ENCODE measurements at places on chromosomes 11 and 22. TPM values are rescaled to one million over a fixed set of nuclear protein-coding genes. Genes with fewer than 3 reads are reported as not detected.
A peak's percentile ranks its signal among the peaks of the same experiment; 100 is the strongest.

- H3K4me1 ChIP-seq: peaks cover 55% of the 10 kb centered on the region
- no peaks in the 10 kb centered on the region for H3K27me3 ChIP-seq
- H3K36me3 ChIP-seq: no peaks in the 10 kb centered on the region
Measured at GRCh38 chr11:126355926-126356897, 726 bp downstream of the ST3GAL4 start.

DNA sequence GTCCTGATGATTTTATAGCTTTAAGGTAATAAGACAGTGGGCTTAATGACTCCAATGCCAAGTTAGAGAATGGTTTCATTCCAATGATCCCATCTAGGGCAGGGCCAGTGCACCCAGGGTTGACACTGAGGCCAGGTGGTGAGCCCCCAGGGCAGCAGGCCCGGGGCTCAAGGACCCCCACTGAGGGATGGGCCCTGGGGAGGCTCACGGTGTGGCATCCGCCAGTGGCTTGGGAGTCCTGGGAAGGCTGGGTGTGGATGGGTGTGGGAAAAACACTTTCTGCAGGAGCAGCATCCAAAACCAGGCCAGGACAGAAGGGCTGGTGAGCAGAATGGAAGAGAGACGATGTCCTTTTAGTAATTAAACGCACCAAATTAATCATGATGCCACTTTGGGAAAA is 626.3 kb downstream of the TBC1D22A start:
- no peaks in the 10 kb centered on the region for H3K36me3 ChIP-seq
- no peak overlapping the region for H3K27ac ChIP-seq
- H3K4me1 ChIP-seq: no peaks in the 10 kb centered on the region
- no peak overlapping the region for H3K4me3 ChIP-seq

GRCh38 chr11:120589376-120589775 is 77.8 kb downstream of the GRIK4 start:
- DNase-seq: no peak
- H3K4me3 ChIP-seq: no peak overlapping the region
- no peaks in the 10 kb centered on the region for H3K36me3 ChIP-seq
- peaks cover 29% of the 10 kb centered on the region for H3K27me3 ChIP-seq
- H3K4me1 ChIP-seq: no peaks in the 10 kb centered on the region

DNA sequence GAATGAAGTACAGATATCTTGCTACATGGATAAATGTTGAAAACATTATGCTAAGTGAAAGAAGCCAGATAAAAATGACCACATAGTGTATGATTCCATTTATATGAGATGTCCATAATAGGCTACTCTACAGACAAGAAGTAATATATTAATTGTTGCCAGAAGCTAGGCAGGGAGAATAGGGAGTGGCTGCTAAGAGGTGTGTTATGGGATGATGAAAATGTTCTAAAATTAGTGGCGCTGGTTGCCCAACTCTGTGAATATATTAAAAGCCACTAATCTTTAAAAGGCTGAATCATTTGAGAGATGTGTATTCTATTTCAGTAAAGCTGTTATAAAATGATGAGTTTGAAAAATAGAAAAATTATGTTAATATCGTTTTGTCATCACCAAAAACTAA is 144.4 kb downstream of the NCAM1 start:
- H3K4me3 ChIP-seq: no peak overlapping the region
- no peaks in the 10 kb centered on the region for H3K27me3 ChIP-seq
- H3K4me1 ChIP-seq: peaks cover 40% of the 10 kb centered on the region
- H3K36me3 ChIP-seq: peaks cover 2% of the 10 kb centered on the region
- H3K27ac ChIP-seq: no peak overlapping the region

GRCh38 chr11:74937696-74938475 is 11.0 kb downstream of the XRRA1 start:
- no peaks in the 10 kb centered on the region for H3K27me3 ChIP-seq
- H3K36me3 ChIP-seq: peaks cover 25% of the 10 kb centered on the region
- H3K4me1 ChIP-seq: no peaks in the 10 kb centered on the region

GRCh38 chr11:112216561-112217105 is 9.6 kb upstream of the PTS start:
- no peak overlapping the region for H3K4me3 ChIP-seq
- DNase-seq: no peak
- H3K4me1 ChIP-seq: peaks cover 14% of the 10 kb centered on the region
- peaks cover 17% of the 10 kb centered on the region for H3K36me3 ChIP-seq
- H3K27ac ChIP-seq: no peak overlapping the region

DNA sequence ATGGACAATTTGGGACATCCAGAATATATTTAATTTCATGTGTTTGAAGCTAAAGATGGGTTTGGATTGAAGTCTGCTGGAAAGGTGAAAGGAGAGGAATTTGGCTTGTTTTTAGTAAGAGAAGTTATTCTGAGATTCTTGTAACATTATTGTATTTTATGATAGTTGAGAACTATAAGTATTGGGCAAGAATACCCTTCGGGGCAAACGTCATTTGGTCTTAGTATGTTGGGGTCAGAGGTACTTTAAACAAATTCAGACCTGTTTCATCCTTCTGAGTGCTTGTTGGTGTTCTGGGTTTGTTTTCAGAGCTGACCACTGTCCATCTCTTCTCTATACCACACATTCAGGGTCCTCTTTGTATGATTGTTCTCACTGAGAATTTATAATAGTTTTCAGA is 19.5 kb downstream of the PANX1 start:
- peak overlapping the region; percentile 33 for H3K27ac ChIP-seq
- no peaks in the 10 kb centered on the region for H3K27me3 ChIP-seq
- no peak overlapping the region for H3K4me3 ChIP-seq
- DNase-seq: no peak
- H3K36me3 ChIP-seq: no peaks in the 10 kb centered on the region

- H3K4me3 ChIP-seq: no peak overlapping the region
- no peak overlapping the region for H3K27ac ChIP-seq
- no peak for DNase-seq
- peaks cover 4% of the 10 kb centered on the region for H3K4me1 ChIP-seq
Measured at GRCh38 chr22:49662681-49663080, 165.0 kb downstream of the BRD1 start.

- H3K36me3 ChIP-seq: no peaks in the 10 kb centered on the region
- peaks cover 30% of the 10 kb centered on the region for H3K4me1 ChIP-seq
- H3K4me3 ChIP-seq: no peak overlapping the region
- peak overlapping the region; percentile 17 for H3K27ac ChIP-seq
- DNase-seq: no peak
- H3K27me3 ChIP-seq: no peaks in the 10 kb centered on the region
Measured at GRCh38 chr11:113376156-113376555, 11.4 kb upstream of the ANKK1 start.

- no peaks in the 10 kb centered on the region for H3K27me3 ChIP-seq
- H3K27ac ChIP-seq: peak overlapping the region; percentile 34
- no peak for DNase-seq
- H3K36me3 ChIP-seq: peaks cover 18% of the 10 kb centered on the region
- H3K4me3 ChIP-seq: no peak overlapping the region
- no peaks in the 10 kb centered on the region for H3K4me1 ChIP-seq
Measured at GRCh38 chr22:24104307-24105012, 76.8 kb upstream of the SUSD2 start.

DNA sequence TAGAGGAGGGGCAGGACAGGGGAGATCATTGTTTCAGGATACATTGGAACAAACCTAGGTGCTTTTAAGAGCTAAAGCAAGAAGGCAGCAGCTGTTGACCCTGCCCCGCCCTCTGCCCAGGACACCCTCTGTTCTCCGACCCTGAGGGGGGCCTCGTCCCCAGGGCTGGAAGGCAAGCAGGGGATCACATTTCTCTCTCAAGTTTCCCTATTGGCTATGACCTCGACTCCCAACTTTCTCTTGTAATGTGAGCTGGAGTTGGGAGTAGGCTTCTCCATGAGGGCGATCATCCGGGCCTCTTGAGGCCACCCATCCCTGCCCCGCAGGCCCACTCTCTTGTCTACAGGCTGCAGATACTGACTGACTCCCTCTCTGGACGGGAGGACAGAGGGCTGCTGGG is 37.7 kb downstream of the DSCAML1 start:
- H3K27me3 ChIP-seq: peaks cover 52% of the 10 kb centered on the region
- H3K27ac ChIP-seq: no peak overlapping the region
- no peaks in the 10 kb centered on the region for H3K36me3 ChIP-seq
- H3K4me1 ChIP-seq: no peaks in the 10 kb centered on the region
- DNase-seq: no peak
- no peak overlapping the region for H3K4me3 ChIP-seq

Gene SAA1
- total RNA-seq: not detected

Gene CALCA
- total RNA-seq: not detected

Gene RAPSN
- 0.27 TPM for total RNA-seq

Gene FAM83F
- total RNA-seq: 8.0 TPM

Gene SSTR3
- total RNA-seq: 0.69 TPM
